ENCODE measurements at places on chromosomes 2 and 18. TPM values are rescaled to one million over a fixed set of nuclear protein-coding genes. Genes with fewer than 3 reads are reported as not detected.

DNA sequence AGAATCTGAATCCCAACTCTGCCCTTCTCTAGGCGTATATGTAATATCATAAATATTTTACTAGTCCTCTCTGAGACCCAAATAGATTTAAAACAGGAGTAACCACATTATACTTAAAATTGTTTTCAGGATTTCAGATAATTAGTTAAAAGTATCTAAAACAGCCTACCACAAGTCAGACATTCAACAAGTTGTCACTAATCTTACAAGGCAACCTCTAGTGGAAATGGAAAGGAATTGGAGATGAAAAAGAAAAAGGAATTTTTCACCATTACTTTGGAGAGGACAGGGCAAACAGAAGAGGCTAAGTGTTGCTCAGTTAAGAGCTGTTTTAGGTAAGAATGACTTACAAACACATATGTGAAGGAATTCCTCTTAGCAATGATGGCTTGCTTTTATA, 11.4 kb downstream of the CUL3 start:
- ATAC-seq, result no peak

DNA sequence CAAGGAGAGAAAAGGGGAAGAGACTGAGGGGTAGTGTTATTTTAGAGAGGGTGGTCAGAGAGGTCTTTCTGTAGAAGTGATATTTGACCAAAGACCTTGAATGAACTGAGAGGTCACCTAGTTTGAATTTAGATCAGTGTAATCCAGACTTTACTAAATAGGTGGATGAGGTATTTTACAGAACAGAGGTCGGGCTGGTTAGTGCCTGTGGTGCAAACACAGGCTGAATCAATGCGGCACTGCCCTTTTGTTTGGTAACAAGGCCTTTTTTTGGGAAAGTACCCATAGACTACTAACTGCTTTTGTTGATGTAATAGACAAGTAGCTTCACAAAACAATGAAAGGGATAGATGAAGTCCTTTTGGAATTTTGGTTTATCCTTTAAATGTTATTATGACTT, 15.9 kb downstream of the RAPGEF4 start:
- ATAC-seq, result no peak

DNA sequence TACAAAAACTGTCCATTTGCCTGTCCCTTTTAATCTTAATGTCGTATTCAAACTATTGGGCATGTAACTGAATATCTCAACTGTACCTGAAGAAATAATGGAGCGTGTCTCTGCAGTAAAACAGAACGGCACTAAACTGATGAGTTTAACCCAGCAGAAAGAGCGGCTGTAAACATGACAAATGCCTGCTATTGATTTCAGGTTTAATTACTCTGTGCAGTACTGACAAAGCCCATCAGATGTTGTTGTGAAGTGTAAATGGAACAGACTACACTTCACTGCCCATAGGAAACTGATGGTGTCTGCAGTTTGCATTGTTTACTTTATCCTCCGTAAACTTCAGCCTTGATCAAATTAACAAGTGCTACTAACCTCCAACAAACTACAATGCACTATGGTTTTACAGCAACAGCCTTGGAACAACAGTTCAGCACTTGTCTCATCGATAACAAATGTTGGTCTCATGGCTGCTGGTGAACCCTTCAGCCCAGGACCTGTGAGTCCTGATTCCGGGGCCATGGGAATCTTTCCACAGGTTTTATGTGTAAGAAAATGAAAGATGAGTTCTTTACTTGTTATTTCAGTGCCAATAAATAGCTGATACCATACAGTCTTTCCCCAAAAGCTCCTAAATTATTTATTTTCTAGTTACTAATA, 316.5 kb downstream of the CCDC178 start:
- ATAC-seq, result peak; percentile 59

GRCh38 chr2:62287899-62288880, 92.3 kb downstream of the B3GNT2 start:
- ATAC-seq, result peak; percentile 97

GRCh38 chr2:133774654-133775015, 206.4 kb upstream of the NCKAP5 start:
- no peak for ATAC-seq

DNA sequence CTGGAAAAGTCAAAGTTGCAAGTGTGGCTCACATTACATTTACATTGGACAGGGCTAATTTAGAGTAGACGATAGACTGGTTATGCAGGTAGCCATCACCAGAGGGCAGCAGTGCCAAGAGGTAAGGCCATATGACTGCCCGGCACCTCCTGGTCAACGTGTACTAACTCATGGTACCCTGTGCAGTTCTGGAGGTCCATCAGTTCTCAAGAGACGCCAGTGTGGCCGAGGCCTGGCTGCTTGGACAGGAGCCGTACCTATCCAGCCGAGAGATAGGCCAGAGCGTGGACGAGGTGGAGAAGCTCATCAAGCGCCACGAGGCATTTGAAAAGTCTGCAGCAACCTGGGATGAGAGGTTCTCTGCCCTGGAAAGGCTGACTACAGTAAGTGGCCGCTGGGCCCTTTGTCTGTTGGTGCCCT, 65.8 kb upstream of the EML6 start:
- peak; percentile 36 for ATAC-seq

GRCh38 chr2:5482929-5483331, 209.3 kb upstream of the SOX11 start:
- peak; percentile 68 for ATAC-seq

DNA sequence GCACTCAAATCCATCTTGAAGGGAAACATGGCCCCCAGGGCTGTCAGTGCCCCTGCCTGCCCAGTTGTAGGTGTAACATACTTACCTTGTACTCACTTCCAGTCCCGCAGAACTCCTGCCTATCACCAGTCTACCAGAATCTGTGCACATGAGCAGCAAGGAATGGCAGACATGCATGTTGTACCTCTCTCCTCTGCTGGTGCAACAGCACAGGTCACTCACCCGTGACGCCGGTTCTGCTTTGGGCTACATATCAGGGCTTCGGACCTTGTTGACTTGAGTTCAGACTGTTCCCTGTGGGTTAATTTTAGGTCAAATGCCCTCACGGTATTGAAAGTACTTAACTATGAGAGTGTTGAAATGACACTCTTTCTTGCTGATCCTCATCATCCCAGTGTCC, 215.7 kb downstream of the TPGS2 start:
- no peak for ATAC-seq

DNA sequence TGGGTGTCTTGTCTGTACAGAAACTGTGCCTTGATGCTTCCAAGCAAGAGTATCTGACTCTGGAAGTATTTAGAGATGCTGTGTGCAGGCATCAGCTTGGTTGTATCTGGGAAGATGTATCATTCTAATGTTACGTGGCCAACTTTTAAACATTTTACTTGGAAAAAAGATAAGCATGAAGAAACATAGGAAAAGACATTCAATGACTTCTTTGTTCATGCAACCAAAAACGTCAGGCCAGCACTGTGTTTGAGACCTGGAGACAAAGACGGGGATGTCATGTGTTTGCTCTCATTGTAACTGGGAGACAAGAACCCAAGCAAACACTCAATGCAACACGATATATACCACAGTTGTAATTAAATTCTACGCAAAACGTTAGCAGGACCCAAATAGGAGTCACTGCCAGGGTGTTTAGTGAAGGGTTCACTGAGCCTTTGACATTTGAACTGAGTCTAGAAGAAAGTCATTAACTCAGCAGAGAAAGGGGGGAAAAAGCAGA, 8.9 kb upstream of the SESTD1 start:
- no peak for ATAC-seq

- no peak for ATAC-seq
These were observed 62.0 kb downstream of the ANKRD44 start for GRCh38 chr2:197248623-197249022.

DNA sequence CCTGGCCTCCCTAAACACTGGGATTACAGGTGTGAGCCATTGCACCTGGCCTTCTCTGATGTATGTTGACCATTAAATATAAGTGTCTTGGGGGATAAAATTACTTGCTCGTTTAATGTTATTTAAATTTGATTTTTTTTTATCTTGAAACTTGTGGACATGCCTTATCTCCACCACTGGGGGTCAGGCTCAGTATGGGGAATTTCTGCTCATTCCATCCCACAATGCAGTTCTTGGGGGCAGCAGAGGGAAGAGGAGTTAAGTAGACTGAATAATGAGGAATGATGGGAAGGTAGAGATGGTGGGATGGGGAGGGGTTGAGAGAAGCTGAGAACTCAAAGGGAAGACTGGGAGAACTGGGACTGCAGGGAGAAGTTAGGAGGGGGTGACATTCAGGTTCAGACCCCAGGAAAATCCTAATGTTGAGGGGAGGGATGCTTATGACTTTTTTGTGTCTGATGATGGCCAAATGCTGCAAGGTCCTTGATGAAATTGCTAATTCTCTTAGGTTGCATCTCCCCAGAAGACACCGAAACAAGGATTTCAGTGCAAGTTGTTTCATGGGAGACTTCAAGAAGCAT, 174.2 kb downstream of the MIB1 start:
- ATAC-seq, result peak; percentile 43

DNA sequence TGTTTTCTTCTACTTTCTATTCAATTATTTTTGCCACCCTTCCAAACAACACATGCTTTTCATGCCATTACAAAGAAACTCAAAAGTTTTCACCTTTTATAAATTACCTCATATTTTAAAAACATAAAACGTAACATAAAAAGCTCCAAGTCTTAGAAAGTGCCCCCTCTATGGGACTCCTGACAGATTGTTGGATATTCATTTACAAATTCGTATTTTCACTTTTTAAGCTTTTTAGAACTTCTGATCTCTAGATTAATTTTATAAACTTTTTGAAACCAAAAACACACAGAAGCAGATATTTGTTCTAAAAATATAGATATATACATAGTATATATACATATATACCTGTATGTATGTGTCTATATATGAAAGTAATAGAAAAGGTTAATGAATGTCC, 1.5 kb downstream of the COL5A2 start:
- ATAC-seq, result no peak

DNA sequence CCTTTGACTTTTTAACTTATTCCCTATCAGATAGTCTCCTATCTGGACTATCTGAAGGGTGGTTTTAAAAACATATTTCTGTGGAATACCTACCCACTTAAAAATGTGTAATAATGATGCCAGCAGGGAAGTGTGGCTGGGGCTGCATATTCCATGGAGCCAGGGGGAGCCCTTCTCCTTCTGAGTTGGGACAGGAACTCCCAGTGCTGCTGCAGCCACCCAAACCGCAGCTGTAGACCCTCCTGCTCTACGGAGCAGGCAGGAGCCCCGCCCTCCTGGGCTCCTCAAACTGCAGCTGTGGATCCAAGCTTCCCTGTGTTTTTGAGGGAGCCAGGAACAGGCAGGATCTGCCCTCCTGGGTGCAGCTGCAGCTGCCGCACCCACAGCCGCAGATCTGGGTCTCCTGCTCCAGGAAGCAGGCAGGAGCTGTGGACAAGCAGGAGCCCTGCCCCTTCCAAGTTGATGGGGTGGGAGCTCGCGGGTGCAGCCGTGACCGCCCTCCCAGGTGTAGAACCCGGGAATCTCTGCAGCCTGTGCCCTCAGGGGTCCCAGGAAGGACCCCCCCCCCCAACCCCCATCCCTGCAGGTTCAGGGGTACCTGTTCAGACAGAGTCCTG, 57.8 kb downstream of the PDK1 start:
- no peak for ATAC-seq

DNA sequence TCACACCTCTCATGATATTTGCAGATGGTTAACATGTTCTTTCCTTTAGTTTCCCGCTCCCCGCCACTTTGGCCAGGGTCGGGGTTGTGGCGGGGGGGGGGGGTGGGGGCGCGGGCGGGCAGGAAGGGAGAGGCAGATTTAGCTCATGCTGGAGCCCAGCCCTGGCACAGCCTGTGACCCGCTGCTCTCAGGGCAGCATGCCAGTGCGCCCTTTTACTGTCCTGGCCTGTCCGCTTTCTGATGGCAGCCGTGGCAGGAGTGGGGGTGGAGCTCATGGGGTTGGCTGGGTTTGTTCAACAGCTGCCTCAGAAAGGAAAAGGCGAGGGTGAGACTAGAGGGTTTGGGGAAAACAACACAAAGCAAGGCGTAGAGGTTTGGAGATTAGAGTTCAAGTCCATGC, 56.1 kb downstream of the TNP1 start:
- no peak for ATAC-seq

DNA sequence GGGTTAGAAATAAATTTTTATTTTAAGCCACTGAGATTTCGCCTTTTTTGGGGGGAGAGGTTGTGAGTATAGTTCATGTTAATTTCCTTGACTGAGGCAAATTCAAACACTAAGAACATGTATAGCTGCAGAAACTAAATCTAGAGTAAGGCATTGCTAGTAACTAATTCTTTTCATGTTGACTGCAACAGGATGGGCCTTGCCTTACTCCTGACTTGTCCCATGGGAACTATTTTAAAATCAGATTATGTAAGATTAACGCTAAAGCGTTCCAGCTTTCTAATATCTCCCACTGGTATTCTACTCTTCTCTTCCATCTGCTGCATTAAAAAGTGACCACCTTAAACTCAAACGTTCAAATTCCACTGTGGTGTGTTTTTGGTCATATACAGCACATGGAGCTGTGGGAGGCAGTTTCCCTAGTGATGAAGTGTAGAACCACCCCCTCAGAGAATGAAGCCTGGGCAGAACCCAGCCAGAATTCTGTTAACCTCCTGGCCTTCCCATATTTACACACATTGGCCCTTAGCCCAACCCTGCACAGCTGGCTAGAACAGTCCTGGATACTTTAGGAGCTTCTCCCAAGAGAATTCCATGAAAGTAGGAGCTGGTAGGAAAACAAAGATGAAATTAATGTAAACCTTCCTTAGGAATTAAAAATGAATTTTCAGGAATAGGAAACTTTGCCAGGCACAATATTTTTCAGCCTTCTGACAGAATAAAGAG, 687.8 kb downstream of the SLC4A3 start:
- ATAC-seq, result no peak

DNA sequence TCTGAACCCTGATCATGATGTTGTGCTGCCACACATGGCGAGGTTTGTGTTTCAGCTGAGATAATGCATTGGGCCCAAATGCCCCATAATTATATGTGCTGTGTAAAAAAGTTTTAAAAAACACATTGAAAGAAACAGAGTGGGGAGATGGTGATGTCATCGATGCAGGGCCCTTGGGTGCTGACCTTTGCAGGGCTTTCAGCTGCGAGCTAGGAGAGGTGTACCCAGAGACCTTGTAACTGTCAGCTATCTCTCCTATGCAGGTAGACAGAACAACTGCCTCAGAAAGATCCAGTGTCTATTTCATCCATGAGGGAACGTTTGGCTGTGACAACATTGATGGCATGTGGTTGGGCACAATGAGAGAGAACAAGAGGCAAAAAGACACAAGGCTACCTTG, 286.9 kb upstream of the CELF4 start:
- no peak for ATAC-seq

- no peak for ATAC-seq
These were observed 72.3 kb downstream of the AAK1 start for GRCh38 chr2:69571189-69571588.

GRCh38 chr18:25307192-25307591, 44.8 kb downstream of the ZNF521 start:
- no peak for ATAC-seq

Gene LOXHD1
- 0.06 TPM for total RNA-seq

Gene HOXD1
- total RNA-seq, result 5.7 TPM

Gene RESP18
- not detected for total RNA-seq

Gene GULP1
- total RNA-seq, result 15.8 TPM

Gene EFHD1
- total RNA-seq, result 1.6 TPM

Gene ABCG5
- 0.14 TPM for total RNA-seq

Gene IL37
- total RNA-seq, result not detected

Gene IL1R2
- total RNA-seq, result 0.31 TPM

Gene DOK6
- 13.8 TPM for total RNA-seq

All from motor neuron (in vitro differentiated cells).